ENCODE measurements at places on chromosomes 7 and 10. TPM values are rescaled to one million over a fixed set of nuclear protein-coding genes. Genes with fewer than 3 reads are reported as not detected.

- DNase-seq, result no peak
These were observed 6.4 kb downstream of the NAPEPLD start for GRCh38 chr7:103142494-103142893.

DNA sequence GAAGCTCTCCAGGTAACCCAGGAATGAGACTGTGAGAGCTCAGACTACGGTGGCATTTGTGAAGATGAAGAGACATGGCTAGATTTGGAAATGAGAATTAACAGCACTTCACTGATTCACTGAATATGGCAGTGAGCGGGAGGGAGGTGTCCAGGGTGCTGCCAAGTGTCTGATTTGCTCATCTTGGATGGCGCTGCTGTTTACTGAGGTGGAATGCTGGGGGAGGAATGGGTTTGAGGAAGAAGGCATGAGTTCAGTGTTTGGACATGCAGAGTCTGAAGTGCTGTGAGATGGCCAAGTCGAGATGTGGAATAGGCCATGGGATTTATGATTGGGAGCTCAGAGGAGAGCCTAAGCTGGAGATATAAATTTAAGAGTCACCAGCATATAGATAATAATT lies 437.1 kb upstream of the NPVF start:
- DNase-seq, result no peak

TAS2R3 gene
- 0.99 TPM for total RNA-seq

GRCh38 chr10:63515002-63515763 lies 6.0 kb upstream of the REEP3 start:
- peak; percentile 43 for DNase-seq

DNA sequence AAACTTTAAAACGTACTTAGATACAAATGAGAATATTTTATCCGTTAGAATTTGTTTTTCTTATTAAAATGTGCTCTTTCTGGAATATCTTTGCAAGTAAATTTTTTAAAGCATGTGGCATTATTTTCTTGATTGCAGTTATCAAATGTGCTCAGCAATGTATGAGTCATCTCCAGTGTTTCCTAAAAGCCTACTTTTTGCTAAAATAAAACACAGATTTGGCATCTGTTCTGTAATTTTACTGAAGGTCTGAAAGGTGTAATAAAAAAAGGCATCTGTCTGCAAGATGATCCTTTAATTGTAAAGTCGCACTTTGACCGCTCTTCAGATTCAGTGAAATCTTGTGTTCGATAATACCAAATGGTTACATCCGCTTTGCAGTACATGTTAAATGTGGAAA lies 3.4 kb downstream of the GNAT3 start:
- no peak for DNase-seq

GRCh38 chr7:93375603-93376002 lies 143.4 kb downstream of the VPS50 start:
- DNase-seq, result no peak

DNA sequence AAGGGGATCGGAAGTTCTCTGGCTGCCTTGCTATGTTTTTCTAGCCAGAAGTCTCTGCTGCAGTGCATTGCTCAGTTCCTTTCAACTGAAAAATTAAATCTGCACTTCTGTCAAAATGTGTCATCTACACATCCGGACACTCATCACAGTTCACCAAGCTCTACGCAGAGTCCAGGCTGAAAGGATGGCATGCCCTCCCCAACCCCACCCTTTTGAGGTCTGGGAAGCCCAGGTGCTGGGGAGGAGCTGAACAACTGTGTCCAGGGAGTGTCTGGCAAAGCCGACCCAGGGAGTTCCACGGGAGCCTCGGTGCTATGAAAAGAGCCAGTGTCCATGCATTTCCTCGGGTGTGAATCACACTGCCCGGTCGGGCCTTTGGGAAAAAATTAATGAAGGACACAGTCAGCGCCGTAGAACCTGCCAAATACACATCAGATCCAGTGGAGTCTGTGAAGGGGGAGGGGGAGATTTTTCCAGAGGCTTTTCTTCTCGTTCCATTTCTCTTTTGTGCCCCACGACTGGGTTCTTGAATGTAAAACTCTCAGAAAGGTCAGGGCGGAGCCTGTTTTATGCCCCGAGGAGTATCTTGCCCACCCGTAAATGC lies 757 bp upstream of the PALS2 start:
- DNase-seq, result no peak

DNA sequence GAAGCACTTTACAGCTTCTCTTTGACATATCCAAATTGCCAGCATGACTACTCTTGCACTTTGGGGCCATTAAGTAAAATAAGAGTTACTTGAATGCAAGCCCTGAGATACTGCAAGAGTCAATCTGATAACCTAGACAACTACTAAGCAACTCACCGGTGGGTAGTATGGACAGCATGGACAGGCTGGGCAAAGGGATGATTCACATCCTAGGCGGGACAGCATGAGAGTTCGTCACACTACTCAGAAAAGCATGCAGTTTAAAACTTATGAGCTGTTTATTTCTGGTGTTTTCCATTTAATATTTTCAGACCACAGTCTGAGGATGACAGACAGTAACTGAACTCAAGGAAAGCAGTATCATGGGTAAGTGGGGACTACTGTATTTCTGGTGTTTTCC lies 84.0 kb downstream of the ORC5 start:
- DNase-seq, result no peak

CYP2C19 gene
- not detected for total RNA-seq

DNA sequence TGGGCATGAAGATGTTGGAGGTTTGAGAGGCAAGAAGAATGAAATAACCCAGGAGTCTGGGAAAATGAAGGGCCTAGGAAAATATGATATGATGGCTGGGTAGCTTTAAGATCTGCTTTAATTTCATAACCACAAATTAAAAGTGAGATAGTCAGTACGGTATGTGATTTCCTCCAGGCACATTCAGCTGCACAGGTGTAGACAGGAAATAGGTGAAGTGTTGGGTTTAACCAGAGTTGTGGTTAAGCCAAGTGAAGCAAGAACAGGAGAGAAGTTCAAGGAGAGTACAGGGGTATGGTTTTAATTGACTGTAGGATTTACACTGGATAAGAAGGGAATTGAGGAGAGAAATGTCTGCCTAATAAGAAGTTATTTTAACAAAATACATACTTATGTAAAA lies 2.6 kb downstream of the PNLIPRP3 start:
- DNase-seq, result no peak

GRCh38 chr10:22984066-22984465 lies 56.2 kb downstream of the ARMC3 start:
- no peak for DNase-seq

LAMB1 gene
- total RNA-seq, result 169 TPM

GRCh38 chr10:79148452-79149344 lies 79.9 kb downstream of the ZMIZ1 start:
- DNase-seq, result no peak

DNA sequence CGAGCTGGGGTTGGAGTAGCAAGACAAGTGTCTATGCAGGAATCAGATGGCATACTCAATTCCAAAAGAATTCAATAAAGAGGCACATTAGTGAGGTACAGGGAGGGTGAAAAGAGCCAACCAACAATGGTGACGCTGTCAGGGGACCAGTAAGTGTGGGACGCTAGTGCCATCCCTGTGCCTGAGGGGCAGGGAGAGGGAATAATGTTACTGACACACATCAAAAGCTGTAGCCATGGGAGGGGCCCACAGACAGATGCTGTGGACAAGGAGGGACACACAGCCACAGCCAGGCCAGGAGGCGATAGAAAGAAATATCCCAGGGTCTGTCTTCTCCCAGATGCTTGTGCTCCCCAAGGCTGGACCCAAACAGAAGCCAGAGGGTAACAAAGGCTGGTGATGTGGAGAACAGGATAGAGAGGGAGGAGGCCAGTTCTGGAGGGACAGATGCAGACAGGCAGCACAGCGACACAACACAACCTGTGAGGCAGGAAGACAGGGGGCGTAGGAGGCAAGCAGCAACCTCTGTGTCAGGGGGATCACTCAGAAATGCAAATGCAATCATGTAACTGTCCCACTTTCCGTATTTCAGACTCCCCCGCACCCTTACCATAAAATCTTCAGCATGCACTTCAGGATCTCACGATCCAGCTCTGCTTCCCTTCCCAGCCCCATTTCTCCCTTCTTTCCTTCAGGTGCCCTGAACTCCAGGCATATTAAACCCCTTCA lies 240.5 kb upstream of the FZD8 start:
- no peak for DNase-seq

CLRN3 gene
- total RNA-seq, result not detected

DNA sequence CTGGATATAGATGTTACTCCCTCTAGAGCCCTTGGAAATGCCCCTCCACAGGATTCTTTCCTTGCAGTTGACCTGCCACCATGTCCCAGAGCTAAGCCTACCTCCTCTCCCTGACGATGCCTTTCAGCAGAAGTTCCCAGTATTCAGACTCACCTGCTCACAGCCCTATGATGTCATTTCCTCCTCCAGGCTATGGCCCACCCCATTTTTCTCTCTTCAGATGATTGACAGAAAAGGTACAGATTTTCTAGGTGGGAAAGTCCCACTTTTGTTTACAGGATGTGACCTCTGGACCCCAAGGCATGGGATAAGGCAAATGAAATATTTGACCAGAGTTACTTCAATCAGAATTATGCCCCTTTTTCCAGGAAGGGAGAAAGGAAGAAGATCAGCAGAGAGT lies 280.2 kb upstream of the PHYHIPL start:
- no peak for DNase-seq

GRCh38 chr7:29319719-29320521 lies 125.3 kb downstream of the CHN2 start:
- peak; percentile 87 for DNase-seq

CLEC2L gene
- total RNA-seq, result not detected

All from A673 (cell line).